ENCODE measurements at places on chromosomes 2 and 18.

DNA sequence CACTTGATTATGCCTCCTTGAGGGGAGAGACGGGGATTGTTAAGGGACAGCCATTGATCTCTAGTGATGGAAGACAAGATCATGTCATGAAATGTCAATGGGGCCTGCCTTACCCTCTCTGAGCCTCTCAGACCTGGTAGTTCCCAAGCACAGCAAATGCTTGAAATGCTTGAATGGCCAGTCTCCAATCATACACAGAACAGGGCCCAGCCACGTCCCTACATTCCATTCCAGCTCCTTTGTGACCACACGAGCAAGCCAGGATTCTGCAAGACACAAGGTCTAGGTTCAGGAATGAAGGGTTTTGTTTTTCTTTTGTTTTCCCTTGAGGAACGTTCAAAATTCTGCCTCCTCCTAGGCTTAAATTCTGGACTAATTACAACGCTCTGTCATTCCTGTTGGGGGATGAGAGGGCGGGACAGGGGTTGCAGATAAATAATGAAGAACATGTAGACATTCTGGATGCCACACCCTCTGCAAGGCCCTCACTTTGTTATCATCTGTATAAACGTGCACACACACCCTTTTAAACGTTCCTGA, 98.1 kb upstream of the YPEL5 start:
- no peak for DNase-seq

DNA sequence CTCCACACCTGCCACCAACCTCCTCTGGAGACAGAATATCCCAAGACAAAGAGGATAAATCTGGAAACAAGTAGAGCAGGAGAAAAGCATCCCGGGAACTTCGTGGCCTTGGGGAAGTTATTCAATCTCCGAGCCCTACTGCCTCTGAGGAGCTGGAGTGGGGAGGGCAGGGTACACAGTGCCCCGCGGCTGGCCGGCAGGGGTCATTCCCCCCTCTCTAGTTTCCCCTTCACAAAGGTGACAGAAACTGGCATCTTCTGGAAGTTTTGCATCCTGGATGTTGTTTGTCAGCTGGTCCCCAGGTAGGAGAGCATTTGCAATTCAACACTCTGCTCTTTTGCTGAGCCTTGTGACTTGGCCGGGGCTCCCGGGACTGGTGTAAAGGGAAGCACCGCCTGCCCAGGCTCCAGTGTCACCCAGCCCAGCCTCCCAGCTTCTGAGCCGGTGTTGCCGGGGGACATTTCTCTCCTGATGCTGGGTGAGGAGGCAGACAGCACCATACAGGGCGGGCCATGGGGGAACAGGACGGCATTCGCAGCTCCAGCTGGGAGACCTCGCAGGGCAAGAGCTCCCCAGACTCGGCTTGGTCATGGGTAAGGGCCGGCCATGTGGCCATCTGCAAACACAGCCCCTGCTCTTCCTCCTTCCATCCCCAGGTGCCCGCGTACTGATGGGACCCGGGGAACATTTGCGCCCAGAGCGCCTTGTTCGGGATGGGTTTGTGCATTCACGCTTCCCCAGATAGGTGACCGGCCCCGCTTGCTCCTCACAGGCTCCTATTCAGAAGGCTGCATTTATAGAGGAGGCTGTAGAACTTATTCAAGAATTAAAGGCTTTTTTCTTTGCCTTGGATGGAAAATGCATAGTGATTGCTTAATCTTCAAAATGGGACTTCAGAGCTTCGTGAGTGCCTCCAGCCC, 7.4 kb upstream of the NTSR2 start:
- DNase-seq = no peak

GRCh38 chr2:115774361-115774760, 1331.9 kb downstream of the DPP10 start:
- DNase-seq = no peak

DNA sequence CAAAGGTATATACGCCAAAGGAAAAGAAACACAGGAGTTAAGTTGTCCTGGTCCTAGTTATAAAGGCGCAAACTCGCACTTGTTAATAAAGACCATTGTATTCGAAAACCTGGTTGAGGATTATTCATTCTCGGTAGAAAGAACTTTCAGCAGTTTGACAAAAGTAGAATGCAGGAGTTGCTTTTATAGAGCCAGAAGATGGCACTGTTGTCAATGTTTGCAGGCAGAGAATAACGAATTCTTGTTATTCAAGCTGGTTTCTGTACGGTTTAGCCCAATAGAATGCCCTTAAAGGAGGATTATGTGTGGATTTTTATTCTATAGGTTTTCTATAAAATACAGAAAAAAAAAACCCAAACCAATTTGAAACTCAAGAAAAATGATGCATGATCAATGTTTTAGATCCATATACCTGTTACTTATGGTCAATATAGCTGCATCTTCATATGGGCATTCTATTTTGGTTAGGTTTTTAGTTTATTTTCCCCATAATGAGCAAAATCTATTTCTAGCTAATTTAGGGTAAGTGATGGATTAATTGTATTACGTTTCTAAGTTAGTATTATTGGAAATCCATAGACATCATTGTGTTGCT, 510.3 kb downstream of the PLCL1 start:
- DNase-seq = peak; percentile 44

DNA sequence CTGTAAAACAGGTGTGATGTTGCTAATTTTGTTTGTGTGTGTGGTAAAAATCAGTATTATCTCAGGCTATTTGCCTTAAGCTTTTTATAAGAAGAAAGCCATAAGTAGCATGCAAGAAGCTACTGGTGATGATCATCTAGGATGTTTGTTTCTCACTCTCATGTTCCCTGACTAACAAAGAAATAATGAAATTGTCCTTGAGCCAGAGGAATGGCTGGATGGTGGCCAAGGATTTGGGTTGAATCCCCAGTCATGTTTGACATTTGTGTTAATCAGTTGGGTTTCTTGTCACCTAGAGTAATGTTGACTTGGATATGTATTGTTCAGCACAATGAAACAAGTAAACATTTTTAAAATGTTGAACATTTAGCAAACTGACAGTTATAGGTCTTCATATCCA, 496.8 kb upstream of the ZEB2 start:
- no peak for DNase-seq

Data from right renal pelvis (tissue), 4 donors.